ENCODE measurements at places on chromosomes 2 and 18. TPM values are rescaled to one million over a fixed set of nuclear protein-coding genes. Genes with fewer than 3 reads are reported as not detected.

SEMA4F gene
- 6.8 TPM for total RNA-seq

NLRC4 gene
- not detected for total RNA-seq

NOSTRIN gene
- not detected for total RNA-seq

IL1RL2 gene
- 0.30 TPM for total RNA-seq

SPEG gene
- total RNA-seq, result 36.2 TPM

FEV gene
- total RNA-seq, result not detected

POTEC gene
- not detected for total RNA-seq

FN1 gene
- 24,089 TPM for total RNA-seq

CERKL gene
- total RNA-seq, result not detected

ODC1 gene
- 184 TPM for total RNA-seq

ABCG5 gene
- total RNA-seq, result not detected

FMNL2 gene
- 20.5 TPM for total RNA-seq

COLEC12 gene
- 0.28 TPM for total RNA-seq

MALL gene
- 1.2 TPM for total RNA-seq

ESPNL gene
- 1.5 TPM for total RNA-seq

OR6B2 gene
- total RNA-seq, result not detected

GATA6 gene
- total RNA-seq, result 69.8 TPM

FBXO15 gene
- 0.37 TPM for total RNA-seq

Data from smooth muscle cell of the umbilical artery (primary cell).